NCI-H2107 (cell line): ENCODE measurements at places on chromosomes 7 and 10.

GRCh38 chr7:95478272-95479037 is 7.3 kb upstream of the ASB4 start:
- no peak for DNase-seq

DNA sequence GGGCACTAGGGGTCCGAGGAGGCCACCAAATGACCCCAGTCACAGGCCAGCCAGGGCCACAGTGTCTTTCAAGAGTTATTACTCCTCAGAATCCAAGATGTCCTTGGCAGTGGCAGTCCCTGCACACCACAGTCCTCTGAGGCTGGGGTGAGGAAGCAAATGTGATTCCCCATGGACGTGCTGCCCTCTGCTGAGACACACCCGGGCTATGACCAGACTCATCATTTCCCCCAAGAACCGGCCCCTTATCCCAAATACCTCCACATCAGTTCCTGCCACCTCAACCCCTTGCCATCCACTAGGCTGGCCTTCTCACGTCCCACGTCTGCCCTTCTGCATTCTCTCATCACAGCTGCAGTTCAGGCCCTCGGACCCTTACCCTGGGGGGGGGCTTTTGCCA is 5.0 kb downstream of the PRKAG2 start:
- no peak for DNase-seq

GRCh38 chr7:41098846-41099245 is 604.0 kb downstream of the INHBA start:
- DNase-seq = no peak

- no peak for DNase-seq
Observed at GRCh38 chr7:101625031-101625791, 3.9 kb downstream of the MYL10 start.

- DNase-seq = no peak
Observed at GRCh38 chr7:122412441-122412840, 107.9 kb upstream of the FEZF1 start.

DNA sequence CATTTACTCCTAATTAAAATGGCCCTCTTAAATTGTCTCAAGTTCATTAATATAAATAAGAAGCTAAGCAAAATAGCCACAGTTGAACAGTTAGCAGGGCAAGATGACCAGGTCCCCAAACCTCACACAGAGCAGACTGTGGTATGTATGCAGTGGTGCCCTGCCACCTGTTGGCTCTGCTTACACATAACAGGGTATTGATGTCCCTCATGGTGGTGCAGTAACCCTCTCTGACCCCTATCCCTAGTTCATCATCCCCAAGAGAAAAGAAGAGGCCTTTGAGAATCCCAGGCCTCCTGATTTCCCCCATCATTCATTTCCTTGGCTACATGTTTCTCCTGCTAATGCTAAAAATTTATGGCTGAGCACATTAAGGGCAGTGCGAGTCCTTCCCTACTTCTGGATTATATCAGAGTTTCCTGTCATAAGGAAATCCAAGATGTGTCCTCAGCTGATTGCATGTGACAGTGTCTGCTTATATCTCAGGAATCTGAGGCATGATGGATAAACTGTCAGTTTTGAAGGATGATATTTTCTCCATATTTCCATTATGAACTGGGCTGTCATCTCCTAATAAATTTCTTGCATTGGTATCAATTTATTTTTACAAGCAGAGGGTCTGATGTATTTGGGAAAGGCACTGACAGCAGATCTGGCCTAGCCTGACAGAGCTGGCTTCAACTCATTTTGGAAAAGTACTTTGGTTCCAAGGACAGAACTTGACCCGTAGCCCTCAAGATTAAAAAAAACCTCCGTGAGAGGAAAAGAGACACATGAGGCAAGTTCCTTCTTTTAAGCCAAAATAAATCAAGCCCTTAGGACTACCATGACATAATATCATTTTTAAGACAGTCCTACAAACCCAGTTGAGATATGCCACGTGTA is 880.6 kb downstream of the LRMDA start:
- DNase-seq = no peak

DNA sequence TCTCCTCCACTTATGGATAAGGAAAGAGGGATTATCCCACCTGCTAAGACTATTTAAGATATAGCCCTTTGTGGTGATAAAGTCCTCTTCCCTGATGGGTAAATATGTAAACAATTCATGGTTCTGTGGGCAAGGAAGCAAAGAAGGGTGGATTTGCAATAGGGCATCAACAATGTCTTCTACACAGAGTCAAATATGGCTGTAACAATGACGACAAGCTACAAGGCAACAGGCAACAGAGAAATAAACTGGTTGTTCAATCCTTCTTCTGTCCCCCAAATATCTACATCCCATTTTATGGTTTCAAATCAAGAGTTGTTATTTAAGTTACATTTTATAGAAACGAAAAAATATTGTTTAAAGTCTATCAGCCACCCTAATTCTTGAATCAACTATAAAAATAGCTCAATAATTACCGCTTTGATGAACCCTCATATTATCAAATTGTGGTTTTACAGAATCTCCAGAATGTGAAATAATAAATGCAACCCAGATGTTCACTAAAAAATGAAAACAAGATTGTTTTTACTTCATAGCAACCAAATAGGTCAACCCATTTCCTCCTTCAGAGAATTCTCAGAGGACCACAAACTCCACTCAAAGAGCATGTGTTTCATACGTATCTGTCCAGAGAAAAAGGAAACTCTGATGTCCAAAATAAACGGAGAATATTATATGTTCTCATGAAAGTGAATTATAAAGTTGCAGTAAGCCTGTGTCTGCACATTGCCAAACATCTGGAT is 13.8 kb downstream of the CYTH3 start:
- no peak for DNase-seq

GRCh38 chr10:99207340-99207739 is 28.3 kb downstream of the HPSE2 start:
- no peak for DNase-seq

GRCh38 chr7:150631866-150632864 is at the start of gene GIMAP6:
Gene GIMAP6, minus strand, starts transcription at chr7:150632385. Its CDS starts 2,243 bp downstream, at chr7:150630142.
- no peak for DNase-seq

DNA sequence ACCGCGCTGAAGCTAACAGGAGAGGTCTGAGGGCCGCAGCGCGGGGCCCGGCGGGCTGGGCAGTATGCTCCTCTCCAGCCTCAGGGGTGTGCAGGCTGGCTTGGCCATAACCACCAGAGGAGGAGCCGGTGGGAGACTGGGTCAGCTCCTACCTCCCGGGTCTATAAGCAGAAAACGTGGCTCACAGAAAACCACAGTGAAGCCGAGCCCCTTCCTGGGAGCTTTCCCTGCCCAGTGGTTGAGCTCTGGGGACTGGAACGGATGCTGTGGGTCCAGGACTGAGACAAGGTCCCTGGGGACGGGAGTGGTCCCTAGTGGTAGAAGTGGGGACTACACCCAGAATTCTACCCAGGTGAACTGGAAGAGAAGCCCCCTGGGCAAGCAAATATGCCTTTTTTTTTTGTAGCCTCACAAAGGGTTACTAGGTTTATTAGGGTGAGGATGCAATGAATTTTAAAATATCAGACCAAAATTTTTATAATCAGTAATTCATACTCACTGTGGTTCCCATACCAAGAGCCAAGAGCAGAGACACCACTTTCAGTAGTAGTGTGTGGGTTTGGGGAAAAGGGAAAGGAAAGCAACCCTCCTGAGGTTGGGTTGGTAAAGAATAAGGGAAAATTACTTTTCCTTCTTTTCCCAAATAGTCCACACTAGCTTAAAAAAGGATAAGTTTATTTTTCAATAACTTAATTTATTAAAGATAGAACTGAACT is 67.9 kb upstream of the PRKCQ start:
- DNase-seq = no peak

DNA sequence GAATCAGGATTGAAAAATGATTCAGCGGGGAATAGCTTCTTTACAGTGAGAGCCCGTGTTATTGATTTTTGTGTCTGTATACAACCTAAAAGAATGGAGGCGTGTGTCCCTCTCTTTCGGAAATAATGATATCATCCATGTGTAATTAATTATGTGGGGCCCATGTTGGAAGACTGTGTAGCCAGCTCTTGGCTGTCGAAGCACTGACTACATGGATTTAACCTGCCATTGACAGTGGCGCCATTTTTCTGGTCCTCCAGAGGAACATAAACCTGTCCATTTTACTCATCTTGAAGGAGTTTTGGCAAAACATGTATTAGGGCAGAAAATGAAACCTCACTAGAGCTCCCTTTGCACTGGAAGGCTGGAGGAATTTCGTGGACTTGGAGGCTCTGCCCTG is 119.6 kb downstream of the ITIH5 start:
- no peak for DNase-seq

GRCh38 chr7:156493942-156494341 is 146.6 kb upstream of the RNF32 start:
- DNase-seq = no peak
